ENCODE measurements at places on chromosomes 4 and X.

DNA sequence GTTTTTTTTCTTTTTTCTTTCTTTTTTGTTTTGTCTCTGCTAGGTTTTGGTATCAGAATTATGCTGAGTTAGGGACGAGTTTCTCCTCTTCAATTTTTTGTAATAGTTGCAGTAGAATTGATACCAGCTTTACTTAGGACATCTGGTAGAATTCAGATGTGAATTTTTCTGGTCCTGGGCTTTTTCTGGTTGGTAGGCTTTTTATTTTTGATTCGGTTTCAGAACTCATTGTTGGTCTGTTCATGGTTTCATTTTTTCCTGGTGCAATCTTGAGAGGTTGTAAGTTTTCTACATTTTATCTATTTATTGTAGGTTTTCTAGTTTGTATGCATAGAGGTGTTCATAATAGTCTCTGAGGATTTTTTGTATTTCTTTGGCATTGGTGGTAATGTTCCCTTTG lies 498.1 kb upstream of the CPEB2 start:
- DNase-seq, result no peak

DNA sequence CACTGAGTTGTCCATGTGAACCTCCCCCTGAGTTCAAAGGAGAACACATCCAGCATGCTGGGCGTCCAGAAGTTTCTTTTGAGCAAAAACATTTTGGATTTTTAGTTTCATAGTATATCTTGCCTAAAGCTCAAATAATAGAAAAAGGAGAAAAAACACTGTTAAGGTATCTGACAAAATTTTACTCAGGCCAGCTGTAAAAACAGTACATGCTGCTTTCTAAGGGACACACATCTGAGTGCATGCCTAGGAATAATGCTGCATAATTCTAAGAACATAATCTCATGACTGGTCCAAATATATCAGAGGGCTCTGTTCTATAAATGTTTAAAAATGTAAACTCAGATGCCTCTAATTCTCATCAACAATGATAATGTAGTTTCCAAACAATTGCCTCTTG lies 561.3 kb upstream of the INTU start:
- DNase-seq, result no peak

GRCh38 chr4:104424989-104425388 lies 69.7 kb downstream of the CXXC4 start:
- DNase-seq, result no peak

GRCh38 chrX:40009462-40009851 lies 88.3 kb downstream of the BCOR start:
- peak; percentile 32 for DNase-seq

GRCh38 chrX:106710771-106711170 lies 15.7 kb upstream of the RNF128 start:
- DNase-seq, result peak; percentile 52

DNA sequence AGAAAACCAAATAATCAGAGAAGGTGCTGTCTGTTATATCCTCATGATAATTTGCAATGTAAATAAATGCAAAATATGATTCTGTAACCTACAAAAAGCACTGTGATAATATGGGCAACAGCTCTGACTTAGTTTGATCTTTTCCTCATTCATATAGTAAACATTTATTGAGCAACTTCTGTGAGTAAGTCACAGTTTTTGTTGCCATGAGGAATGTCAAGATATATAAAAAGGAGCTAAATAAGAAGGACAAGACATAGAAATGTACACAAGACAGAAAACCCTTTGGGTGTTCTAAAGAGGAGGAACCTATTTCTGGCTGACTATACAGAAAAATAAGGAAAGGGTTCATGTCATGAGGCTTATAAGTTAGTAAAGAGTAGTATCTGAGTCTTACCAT lies 44.3 kb downstream of the ARSJ start:
- no peak for DNase-seq
